ENCODE measurements at places on chromosomes 5 and 9.

DNA sequence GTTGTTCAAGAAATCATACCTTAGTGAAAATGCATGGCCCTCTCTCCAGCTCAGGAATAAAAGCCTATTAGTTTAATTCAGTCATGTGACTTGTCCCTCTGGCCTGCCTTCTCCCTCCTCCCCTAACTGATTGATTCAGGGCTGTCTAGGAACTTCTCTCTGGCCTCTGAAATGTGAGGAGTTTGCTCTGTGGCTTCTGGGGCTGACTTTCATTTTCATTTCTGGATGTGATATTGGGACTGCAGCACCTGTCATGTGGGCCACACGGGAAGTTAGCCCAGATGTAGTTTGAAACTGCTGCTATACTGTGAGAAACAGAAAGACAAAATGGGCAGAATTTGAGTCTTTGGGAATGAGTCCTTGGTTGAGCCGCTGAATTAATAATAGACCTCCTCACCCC is 44.8 kb downstream of the PARP8 start:
- DNase-seq = peak; percentile 4

GRCh38 chr5:131265311-131265803 is 1.5 kb downstream of the CDC42SE2 start:
- DNase-seq = no peak

DNA sequence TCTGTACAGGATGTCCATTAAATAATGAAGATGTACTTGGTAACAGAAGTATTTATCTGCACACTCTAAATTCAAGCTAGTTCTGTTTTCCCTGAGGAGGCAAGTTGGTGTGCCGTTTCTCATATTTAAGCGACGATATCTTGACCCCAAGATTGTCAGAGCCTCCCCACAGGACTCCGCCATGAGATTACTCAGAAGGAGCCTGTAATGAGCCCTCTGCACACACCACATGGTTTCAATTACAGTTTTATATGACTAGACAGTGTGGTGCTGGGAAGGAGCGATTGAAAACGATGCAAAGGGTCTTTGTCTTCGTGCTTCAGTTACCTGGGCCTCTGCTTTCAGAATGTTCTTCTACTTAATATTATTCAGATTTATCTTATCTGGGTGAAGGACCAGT is 840.4 kb upstream of the WWC1 start:
- no peak for DNase-seq

DNA sequence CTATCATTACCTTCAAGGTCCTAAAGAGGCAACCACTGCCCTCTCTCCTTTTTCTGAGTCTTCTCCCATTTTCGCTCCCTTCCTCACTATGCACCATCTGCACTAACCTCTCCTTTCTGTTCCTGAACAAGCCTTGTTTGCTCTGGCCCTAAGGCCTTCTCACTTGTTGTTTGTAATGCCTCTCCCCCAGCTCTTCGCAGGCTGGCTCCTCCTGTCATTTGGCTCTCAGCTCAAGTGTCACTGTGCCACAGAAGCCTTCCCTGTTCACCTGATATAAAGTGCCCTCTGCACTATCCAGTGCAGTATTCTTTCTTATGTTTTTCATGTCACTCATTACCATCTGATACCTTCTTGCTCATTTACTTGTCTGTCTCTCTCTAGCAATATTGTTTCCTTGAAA is 303.7 kb downstream of the KCNN2 start:
- peak; percentile 2 for DNase-seq

- no peak for DNase-seq
Measured at GRCh38 chr9:36837431-36838405, 196.3 kb downstream of the PAX5 start.

GRCh38 chr9:127644943-127645342 is 32.9 kb downstream of the STXBP1 start:
- no peak for DNase-seq

DNA sequence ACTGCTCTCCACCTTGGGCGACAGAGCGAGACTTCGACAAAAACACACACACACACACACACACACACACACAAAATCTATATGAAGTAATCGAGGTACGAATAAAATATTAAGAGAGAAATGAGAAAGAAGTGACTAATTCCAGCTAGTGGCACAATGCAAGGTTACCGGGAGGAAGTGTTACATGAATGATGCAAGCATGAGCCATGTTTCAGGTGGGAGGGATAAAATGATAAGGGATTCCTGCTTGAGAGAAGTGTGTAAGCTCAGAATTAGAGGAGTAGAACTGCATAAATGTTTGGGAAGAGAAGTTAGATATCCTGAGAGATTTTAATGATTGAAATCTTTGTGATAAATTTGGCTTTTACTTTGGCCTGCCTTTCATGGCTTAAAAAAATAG is 18.8 kb downstream of the HAPLN1 start:
- no peak for DNase-seq

- peak; percentile 15 for DNase-seq
Measured at GRCh38 chr5:14588758-14589543, 7.4 kb downstream of the OTULINL start.

DNA sequence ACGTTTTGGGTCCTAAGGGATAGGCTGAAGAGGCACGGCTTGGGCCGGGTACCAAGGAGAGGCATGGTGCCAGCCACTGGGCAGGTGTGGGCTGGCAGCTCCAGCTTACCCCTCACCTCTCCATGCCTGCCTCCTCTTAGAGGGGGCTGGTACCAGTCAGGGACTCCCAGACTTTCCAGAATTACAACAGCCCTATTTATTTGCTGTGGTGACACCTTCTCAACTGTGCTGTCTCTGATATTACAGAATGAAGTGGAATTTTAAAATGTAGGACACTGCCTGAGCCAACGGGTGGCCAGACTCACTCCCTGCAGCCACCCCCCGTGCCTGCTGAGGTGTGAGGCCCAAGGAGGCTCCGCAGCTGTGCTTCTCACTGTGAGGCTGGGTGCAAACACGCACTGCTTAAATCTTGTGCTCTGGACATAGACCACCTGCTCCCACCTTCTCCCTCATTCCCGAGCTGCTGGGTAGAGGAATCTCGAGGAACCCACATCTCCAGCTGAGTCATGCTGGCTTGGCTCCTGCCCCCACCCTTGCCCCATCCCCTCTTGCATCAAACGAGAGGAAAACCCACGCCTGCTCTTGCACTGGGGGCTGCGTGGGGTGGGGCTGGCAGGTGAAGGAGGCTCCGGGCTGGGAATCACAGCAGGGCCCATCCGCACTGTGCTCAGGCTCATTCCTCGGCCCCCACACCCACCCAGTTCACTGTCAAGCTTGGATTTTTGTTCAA is 47.9 kb downstream of the PRRT1B start:
- no peak for DNase-seq

GRCh38 chr5:57824047-57824446 is 341.4 kb upstream of the ACTBL2 start:
- DNase-seq = no peak

- DNase-seq = no peak
Measured at GRCh38 chr5:150576449-150576949, 64.0 kb upstream of the SYNPO start.

DNA sequence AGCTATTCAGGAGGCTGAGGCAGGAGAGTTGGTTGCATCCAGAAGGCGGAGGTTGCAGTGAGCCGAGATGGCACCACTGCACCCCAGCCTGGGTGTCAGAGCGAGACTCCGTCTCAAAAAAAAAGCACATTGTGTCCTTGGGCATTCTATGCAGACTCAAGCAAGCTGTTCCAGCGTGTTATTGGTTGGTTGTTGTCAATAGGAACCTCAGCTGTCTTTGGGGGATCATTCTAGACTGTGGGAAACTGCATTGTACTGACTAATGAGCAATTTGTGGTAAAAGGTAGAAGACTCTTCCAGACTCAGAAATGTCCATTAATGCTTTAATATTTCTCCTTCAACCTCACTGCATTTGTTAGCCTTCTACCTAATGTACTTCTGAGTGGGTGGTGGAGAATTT is 379.5 kb upstream of the GRAMD2B start:
- DNase-seq = no peak

GRCh38 chr5:90037646-90038045 is 371.9 kb downstream of the CETN3 start:
- no peak for DNase-seq
